Fibroblast of the conjunctiva (primary cell): ENCODE measurements at places on chromosomes 6 and 20.

DNA sequence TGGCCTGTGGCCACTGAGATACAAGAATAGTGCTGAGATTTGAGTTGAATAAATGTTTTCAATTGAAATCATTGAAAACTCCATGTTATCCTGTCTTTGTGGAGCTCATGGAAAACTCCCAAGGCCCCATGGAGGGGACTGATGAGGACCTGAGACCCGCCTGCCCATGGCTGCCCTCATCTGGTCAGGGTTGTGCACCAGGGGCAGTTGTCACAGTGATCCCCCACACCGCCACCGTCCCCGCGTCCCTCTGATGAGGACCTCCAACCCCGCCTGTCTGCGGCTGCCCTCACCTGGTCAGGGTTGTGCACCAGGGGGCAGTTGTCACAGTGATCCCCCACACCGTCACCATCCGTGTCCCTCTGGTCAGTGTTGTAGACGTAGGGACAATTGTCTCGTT is 27.8 kb downstream of the THBS2 start:
- DNase-seq = no peak

GRCh38 chr20:31485450-31486339 is 10.6 kb downstream of the REM1 start:
- no peak for DNase-seq

GRCh38 chr6:40042232-40042631 is 108.0 kb upstream of the MOCS1 start:
- no peak for DNase-seq

DNA sequence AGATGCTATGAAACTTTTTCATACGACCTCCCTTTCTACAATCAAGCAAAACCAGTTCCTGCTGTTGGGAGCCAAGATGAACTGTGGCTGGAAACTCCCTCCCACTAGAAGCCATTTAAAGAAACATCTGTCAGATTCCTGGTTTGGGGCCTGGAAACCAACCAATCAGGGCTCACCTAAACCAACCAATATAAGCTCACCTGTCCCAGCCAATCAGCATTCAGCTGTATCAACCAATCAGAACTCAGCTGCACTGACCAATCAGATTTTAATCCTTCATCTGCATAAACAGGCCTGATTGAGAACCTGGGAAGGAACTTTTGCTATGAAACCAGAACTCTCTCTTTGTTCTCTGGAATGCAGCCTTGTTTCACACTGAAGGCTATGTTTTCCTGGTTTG is 42.4 kb downstream of the SNX14 start:
- DNase-seq = no peak

GRCh38 chr6:157570752-157571151 is 189.8 kb downstream of the ZDHHC14 start:
- DNase-seq = no peak

DNA sequence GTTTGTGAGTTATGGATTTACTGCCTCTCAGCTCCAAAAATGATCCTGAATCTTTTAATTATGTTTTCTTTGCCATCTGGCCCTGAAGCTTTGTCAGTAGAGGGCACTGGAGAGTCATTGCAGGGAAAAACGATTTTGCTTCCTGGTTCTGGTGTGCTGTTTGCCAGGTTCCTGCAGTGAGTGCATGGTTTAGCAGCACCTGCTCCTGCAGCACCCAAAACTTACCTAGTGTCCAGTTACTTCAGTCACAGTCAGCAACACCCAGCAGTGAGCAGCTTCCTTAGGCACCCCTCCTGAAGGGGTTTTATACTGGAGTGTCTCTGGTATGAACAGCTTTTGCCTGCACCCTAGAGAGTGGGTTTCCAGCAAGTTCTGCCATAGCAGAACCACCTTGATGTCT is 6.0 kb upstream of the TRIM26 start:
- DNase-seq = no peak
